Activated CD8-positive, alpha-beta T cell treated with anti-CD3 and anti-CD28 coated beads, Interleukin-2, amount 10 ng/mL, durations not matched to agents 7 days and 5 days (primary cell): ENCODE measurements at places on chromosomes 2 and 18. TPM values are rescaled to one million over a fixed set of nuclear protein-coding genes. Genes with fewer than 3 reads are reported as not detected.

The SIX2 gene
- not detected for total RNA-seq

- no peak overlapping the region for H3K4me3 ChIP-seq
- H3K27me3 ChIP-seq, result peaks cover 16% of the 10 kb centered on the region
- no peak for DNase-seq
- no peak overlapping the region for H3K27ac ChIP-seq
- no peaks in the 10 kb centered on the region for H3K4me1 ChIP-seq
Observed at GRCh38 chr2:105455488-105456003, 56.7 kb upstream of the FHL2 start.

DNA sequence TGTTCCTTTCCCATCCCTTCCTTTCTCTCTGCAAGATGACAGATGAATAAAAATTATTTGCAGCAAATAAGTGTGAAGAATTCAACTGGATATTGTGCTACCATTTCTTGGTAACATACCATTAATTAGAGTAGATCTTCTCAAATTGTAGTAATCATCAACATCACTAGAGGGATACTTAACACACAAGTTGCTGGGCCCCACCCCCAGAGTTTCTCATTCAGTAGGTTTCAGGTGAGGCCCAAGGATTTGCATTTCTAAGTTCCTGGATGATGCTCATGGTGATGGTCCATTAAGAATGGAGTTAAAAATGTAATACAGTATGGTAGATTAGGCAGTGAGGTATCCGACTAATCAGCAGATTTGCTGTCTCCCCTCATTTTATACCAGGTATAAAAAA, 594.0 kb downstream of the ERBB4 start:
- H3K4me1 ChIP-seq, result no peaks in the 10 kb centered on the region
- H3K27ac ChIP-seq, result no peak overlapping the region
- no peaks in the 10 kb centered on the region for H3K27me3 ChIP-seq
- DNase-seq, result no peak
- no peaks in the 10 kb centered on the region for H3K36me3 ChIP-seq
- no peak overlapping the region for H3K4me3 ChIP-seq

DNA sequence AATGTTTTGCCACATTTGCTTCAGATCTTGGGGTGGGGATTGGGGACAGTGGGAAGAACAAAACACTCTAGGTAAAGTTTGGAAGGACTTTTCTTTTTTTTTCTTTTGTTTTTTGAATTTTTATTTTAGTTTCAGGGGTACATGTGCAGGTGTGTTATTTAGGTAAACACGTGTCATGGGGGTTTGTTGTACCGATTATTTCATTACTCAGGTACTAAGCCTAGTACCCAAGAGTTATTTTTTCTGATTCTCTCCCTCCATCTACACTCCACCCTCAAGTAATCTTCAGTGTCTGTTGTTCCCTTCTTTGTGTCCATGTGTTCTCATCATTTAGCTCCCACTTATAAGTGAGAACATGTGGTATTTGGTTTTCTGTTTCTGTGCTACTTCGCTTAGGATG, 73.3 kb downstream of the FASTKD2 start:
- no peaks in the 10 kb centered on the region for H3K4me1 ChIP-seq
- H3K4me3 ChIP-seq, result no peak overlapping the region
- H3K27ac ChIP-seq, result no peak overlapping the region
- H3K27me3 ChIP-seq, result no peaks in the 10 kb centered on the region
- DNase-seq, result no peak

- DNase-seq, result no peak
- no peaks in the 10 kb centered on the region for H3K27me3 ChIP-seq
- H3K36me3 ChIP-seq, result no peaks in the 10 kb centered on the region
- H3K27ac ChIP-seq, result no peak overlapping the region
Observed at GRCh38 chr2:153811516-153811915, 60.2 kb upstream of the GALNT13 start.

DNA sequence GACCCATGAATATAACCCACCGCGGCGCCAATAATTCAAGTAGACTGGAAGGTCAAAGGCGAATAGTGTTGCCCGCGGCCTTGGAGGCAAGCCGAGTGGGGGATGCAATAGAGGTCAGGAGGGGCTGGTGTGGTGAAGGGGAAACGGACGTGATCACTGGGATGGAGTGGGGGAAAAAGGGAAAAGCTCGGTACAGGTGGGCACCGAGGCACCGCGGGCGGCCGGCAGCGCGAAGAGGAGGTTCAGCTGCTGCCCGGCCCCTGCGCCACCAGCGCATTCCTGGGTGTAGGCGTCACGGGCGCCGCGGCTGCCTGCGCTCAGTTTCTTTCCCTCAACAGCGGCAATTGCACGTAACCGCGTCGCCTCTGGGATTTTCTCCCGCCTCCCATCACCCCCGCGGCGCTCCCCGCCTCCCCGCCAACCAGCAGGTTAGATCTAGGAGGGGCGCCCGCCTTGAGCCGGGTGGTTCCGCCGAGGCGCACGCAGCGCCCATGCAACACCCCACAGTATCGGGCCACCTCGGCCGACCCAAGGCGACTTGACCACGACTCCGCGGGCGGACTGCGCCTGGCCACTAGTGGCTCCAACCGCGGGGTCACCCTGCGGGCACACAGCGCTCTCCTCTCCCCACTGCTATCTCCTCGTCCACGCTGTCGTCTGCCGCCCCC, 1.5 kb downstream of the RND3 start:
- H3K27ac ChIP-seq, result no peak overlapping the region
- H3K27me3 ChIP-seq, result peaks cover 44% of the 10 kb centered on the region
- no peak for DNase-seq
- peaks cover 15% of the 10 kb centered on the region for H3K4me1 ChIP-seq
- H3K4me3 ChIP-seq, result no peak overlapping the region
- H3K36me3 ChIP-seq, result no peaks in the 10 kb centered on the region

DNA sequence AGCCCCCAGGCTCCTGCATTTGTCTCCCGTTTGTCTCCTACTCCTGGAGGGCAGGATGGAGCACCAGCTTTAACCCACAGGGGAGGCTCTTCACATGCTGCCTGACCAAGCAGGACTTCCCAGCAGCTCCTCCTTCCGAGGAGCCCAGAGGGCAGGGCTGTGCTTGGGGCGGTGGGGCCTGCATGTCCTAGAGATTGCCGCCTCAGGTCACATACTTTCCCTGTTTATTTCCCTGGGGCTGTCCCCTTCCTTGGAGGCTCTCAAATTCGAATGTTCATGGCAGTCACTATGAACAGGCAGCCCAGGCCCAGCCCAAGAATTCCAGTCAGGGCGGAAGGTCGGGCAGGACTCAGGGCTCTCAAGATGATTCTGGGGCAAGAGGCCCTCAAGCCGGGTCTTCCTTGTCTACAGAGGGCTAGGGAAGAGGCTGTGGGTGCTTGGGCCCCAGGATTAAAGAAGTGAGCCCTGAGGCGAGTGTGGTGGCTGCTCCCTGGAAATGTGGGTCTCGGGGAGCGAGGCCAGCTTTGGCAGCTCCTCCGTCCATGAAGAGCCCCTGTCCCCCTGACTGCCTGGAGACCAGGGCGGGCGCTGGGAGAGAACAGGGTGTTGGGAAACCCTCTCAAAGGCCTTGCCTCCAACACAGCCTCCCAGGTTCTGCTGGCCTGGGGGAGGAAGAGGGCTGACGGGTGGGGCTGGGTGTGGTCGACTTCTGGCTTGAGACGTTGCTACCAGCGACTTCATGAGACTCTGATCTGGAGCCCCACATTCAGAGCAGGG, 48.9 kb upstream of the HPCAL1 start:
- no peaks in the 10 kb centered on the region for H3K36me3 ChIP-seq
- DNase-seq, result no peak
- H3K4me1 ChIP-seq, result peaks cover 10% of the 10 kb centered on the region
- H3K4me3 ChIP-seq, result no peak overlapping the region
- peaks cover 14% of the 10 kb centered on the region for H3K27me3 ChIP-seq
- H3K27ac ChIP-seq, result no peak overlapping the region

GRCh38 chr2:40964509-40965250, 512.8 kb upstream of the SLC8A1 start:
- no peaks in the 10 kb centered on the region for H3K4me1 ChIP-seq
- H3K4me3 ChIP-seq, result no peak overlapping the region
- H3K36me3 ChIP-seq, result no peaks in the 10 kb centered on the region
